Heart right ventricle (tissue), 16 donors: ENCODE measurements at places on chromosomes 4 and X. TPM values are rescaled to one million over a fixed set of nuclear protein-coding genes. Genes with fewer than 3 reads are reported as not detected.

Gene PRRG3
- total RNA-seq, result 4.0 TPM

Gene ATP8A1
- total RNA-seq, result 27.9 TPM

Gene ADH4
- total RNA-seq, result not detected

Gene BRS3
- not detected for total RNA-seq

Gene SOX3
- not detected for total RNA-seq

Gene TMEM255A
- total RNA-seq, result 1.3 TPM

Gene TKTL1
- total RNA-seq, result 3.7 TPM

Gene NCBP2L
- total RNA-seq, result not detected

Gene FUNDC2
- 409 TPM for total RNA-seq

Gene IL3RA
- 5.5 TPM for total RNA-seq
